Adrenal gland (tissue), 19 donors: ENCODE measurements at places on chromosomes 4 and X. TPM values are rescaled to one million over a fixed set of nuclear protein-coding genes. Genes with fewer than 3 reads are reported as not detected.

TBX22 gene
- not detected for polyA plus RNA-seq

MAP9 gene
- 12.8 TPM for polyA plus RNA-seq

- DNase-seq, result peak; percentile 25
Observed at GRCh38 chrX:130039847-130040246, 57.4 kb downstream of the BCORL1 start.

- no peak for DNase-seq
Observed at GRCh38 chr4:3871881-3872833, 106.0 kb downstream of the ADRA2C start.

CT47B1 gene
- polyA plus RNA-seq, result not detected

DNA sequence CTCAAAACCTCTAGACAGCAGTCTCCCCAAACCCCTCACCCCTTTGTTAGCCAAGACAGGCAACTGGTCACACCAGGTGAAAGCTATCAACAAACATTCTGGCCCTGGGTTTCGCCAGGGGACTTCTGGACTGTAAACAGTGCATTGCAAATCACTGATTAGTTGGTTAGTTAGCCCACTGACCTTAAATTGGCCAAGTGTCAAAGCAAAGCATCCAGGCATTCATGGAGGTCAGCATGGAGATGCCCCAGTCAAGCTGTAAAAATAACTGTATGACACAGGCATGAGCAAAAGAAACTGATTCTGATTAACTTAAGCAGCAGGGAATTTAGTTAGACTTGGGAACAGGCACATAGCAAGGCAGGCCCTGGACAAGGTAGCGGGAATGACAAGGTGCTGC is 156.0 kb upstream of the TTC29 start:
- DNase-seq, result no peak

SPANXB1 gene
- not detected for polyA plus RNA-seq
